ENCODE measurements at places on chromosomes 6 and 20. TPM values are rescaled to one million over a fixed set of nuclear protein-coding genes. Genes with fewer than 3 reads are reported as not detected.

GRCh38 chr6:169035385-169036240, 218.0 kb downstream of the THBS2 start:
- DNase-seq: no peak

DNA sequence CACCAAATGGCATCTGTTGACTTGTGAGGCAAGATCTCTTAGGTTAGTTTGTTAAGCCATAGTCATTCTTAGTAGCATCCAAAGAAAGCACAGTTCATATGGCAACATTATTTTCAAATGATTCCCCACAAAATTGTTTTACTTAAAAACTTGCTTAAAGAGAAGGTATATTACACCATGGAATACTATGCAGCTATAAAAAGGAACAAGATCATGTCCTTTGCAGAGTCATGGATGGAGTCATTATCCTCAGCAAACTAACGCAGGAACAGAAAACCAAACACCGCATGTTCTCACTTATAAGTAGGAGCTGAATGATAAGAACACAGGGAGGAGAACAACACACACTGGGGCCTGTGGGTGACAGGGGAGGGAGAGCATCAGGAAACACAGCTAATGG, 10.9 kb upstream of the DSE start:
- no peak for DNase-seq

DNA sequence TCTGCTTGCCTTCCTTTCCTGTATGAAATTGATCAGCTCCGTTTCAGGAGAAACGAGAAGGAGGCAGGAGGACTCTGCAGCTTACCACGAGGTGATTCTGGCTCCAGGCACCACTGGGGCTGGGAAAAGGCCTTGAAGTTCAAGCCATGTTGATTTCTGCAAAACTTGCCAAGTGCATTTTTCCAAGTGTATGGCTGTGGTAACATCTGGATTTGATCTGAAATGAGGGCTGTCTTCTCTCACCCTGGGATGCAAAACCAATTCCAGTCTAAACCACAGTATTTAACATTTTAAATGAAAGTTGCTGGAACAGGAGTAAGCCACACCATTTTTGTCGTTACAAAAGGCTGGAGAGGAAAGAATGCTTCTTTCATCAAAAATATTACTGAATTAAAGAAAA, 36.1 kb upstream of the FAM210B start:
- no peak for DNase-seq

- no peak for DNase-seq
These were observed 986.2 kb upstream of the CITED2 start for GRCh38 chr6:140360651-140361050.

DNA sequence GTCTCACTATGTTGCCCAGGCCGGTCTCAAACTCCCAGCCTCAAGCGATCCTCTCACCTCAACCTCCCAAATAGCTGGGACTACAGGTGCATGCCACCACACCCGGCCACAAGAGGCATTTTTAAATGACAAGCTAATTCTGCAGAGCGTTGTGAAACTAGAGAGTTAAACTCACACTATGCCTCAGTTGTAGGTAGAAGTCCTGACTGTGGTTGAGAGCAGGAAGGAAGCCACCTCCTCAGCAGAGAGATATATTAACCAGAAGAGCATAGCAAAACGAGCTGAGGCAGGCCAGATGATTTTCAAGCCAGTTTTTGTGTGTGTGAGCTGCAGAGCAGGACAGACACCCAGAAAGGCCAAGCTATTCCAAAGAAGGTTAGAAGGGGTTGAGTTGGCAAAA, 150.3 kb downstream of the MBOAT1 start:
- no peak for DNase-seq

DNA sequence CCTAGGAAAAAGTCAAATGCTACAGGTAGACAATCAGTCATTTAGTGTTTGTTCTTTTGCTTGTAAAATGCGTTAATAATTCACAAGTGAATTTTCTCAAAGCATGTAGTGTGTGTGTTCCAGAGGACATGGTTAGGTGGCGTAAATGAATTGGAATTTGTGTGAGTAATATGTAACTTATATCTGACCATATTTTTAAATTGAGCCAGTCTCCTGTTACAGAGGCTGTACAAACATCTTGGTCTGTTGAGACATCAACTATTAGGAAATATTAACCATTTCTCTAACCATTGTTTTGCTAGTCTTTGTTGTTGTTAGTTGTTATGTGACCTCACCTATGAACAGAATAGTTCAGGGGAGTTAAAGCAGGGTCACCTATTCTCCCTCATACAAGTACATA, 22.7 kb downstream of the MCM8 start:
- no peak for DNase-seq

The SLC4A11 gene
- 2.8 TPM for total RNA-seq

The SIGLEC1 gene
- not detected for total RNA-seq
